ENCODE measurements at places on chromosomes 16 and 17.
A peak's percentile ranks its signal among the peaks of the same experiment; 100 is the strongest.

- no peak for DNase-seq
Measured at GRCh38 chr16:87453326-87453725, 39.5 kb downstream of the ZCCHC14 start.

GRCh38 chr16:28863929-28864793, 518 bp downstream of the SH2B1 start:
- peak; percentile 5 for DNase-seq

DNA sequence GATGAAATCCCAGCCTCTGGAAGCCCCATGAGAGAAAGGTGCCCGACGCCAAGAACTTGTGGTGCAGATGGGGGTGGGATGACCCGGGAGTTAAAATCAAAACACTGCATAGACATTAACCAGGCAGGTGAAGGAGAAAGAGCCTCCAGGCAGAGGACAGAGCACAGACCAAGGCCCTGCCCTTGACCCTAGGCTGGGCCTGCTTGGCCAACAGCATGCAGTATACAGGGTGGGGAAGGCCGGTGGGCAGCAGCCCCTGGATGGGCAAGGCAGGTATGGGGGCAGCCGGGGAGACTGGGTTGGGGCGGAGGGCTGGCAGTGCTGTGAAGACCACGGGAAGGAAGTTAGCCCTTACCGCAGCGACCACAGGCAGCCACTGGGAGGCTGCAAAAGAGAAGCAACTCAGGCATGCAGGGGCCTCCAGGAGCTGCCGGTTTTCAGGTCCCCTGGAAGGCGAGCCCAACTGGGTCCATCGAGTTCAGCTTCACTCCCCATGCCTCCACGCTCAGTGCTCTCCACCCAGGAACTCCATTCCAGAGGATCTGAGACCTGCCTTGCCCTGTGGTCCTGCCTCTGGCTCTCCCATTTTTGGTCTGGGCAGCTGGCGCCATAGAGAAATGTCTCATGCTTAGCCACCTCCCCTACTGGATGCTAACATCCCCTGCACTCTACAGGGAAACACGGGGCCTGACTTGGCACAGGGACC, 81.2 kb downstream of the C16orf95 start:
- DNase-seq = no peak

GRCh38 chr17:49494986-49495841, at the start of gene NGFR:
TSS of gene NGFR (plus strand) at chr17:49495293. CDS start at chr17:49495418, 125 bp downstream.
- DNase-seq = peak; percentile 55

GRCh38 chr17:80720610-80721577, 176.3 kb downstream of the RPTOR start:
- DNase-seq = peak; percentile 82

- peak; percentile 94 for DNase-seq
Measured at GRCh38 chr17:1399679-1400512, at the start of gene YWHAE. TSS of gene YWHAE (minus strand) at chr17:1400222. CDS start at chr17:1400110, 112 bp downstream.

DNA sequence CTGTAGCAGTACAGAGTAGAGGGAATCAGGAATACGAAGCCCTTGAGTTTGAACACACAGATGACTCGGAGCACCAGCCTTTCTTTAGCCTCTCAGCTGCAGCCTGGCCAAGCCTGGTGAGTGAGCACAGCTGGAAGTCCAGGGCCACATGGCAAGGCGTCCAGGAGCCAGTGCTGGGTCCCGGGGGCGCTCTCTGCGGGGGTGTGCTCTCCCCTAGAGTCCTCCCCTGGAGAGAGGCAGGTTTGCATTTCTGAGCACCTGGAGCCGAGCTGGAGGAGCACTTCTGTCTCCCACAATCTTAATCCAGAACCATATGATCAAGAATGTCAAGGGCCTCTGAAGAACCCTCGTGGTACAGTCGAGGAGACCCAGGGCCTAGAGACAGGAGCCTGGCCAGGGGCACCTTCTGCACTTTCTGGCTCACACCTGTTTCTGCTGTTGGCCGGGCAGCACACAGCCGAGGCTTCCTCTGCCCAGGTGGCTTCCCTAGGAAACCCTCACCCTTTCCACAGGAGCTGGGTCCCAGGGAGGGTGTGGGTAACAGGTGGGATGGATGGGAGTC, 78.3 kb downstream of the PLD6 start:
- no peak for DNase-seq

GRCh38 chr17:46901291-46901690, 21.7 kb upstream of the GOSR2 start:
- no peak for DNase-seq

DNA sequence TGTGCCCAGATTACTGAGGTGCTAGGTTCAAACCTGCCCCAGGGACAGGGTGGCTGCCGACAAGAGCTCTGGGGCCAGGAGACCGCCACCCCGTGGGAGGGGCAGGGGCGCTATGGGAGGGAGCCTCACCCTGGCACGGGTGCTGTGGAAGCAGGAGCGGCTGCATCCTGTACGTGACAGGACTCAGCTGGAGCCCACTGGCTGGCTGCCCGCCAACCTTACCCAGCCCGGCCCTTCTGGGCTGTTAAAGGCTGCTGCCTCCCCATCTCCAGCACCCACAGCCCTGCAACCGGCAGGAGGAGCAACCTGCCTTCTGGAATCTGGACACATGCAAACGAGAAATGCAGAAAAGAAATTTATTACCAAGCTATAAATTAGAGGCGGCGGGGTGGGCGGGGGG, 11.2 kb downstream of the PAM16 start:
- no peak for DNase-seq

- no peak for DNase-seq
Measured at GRCh38 chr17:82439194-82439828, 11.2 kb downstream of the CYBC1 start.

DNA sequence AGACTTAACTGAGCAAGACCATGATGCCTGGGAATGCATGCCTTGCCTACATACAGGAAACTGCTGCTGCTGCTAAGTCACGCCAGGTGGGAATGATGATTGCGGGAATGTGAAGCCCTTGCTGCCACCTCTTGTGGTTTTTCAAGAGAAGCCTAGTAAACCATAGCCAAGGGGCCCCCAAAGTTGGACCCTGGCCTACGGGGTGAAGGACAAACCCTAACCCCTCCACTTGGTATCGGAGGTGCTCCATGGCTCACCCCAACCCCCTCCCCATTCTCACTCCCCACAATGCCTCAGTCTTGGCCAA, 233.9 kb downstream of the ZNF423 start:
- DNase-seq = no peak

Measured in CD4-positive, alpha-beta T cell treated with Interleukin-2 at 100 ng/mL for 4 hours (primary cell).